Activated CD4-positive, alpha-beta T cell treated with anti-CD3 and anti-CD28 coated beads, Interleukin-2, amount 50 U/mL, for 16 hours (primary cell): ENCODE measurements at places on chromosomes 6 and 20.

DNA sequence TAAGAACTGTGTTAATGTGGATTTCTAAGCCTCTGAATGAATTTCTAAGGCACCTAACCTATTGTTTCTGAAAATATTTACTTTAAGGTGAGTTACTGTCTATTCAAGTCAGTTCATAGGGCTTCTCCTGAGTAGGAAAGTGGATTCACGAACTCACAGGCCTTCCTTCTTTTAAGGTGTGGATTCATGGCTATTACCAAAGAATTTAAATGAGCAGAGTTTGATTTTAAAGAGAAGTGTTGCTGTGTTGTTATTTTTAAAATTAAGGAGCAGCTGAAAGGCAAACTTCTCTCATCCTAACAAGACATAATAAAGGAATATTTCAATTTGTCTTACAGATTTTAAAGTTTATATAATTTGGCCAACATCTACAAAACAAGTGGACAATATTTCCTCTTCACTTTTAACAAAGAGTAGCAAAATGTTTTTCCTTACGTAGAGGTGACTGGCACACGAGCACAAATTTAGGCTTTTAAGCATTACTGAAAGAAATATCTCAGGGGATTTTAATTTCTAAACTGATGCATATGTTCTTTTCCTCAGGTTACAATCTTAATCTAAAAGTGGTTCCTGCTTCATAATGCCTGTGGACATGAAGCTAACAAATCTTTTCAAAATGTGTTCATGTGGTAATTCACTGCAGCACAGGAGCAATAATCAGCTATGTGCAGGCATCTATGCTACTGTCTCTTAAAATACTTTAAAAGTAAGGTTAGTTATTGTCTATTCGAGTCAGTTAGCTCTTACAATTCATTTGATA is 602 bp upstream of the TSPYL4 start:
- no peak for DNase-seq

GRCh38 chr6:165679326-165679725 is 16.3 kb upstream of the PDE10A start:
- no peak for DNase-seq

DNA sequence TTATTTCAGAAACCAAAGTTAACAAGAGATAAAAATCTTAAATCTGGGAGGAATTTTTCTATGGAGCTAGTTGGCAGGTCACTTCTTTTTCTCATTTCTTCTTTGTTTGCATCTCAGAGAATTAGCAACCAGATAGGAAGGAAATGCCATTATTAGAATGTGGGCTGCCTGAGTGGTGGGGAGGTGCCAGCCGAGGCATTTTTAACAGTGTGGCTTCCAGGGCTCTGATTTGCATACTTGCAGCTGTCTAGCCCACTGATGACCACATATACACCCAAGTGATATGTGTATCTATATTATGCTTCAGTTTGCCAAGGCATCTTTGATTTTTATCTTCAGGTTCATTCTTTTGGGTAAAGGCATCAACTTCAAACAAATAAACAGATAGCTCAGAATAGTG is 206.7 kb downstream of the CLIC5 start:
- DNase-seq: no peak

GRCh38 chr20:48635791-48636267 is 192.0 kb downstream of the PREX1 start:
- DNase-seq: peak; percentile 74

DNA sequence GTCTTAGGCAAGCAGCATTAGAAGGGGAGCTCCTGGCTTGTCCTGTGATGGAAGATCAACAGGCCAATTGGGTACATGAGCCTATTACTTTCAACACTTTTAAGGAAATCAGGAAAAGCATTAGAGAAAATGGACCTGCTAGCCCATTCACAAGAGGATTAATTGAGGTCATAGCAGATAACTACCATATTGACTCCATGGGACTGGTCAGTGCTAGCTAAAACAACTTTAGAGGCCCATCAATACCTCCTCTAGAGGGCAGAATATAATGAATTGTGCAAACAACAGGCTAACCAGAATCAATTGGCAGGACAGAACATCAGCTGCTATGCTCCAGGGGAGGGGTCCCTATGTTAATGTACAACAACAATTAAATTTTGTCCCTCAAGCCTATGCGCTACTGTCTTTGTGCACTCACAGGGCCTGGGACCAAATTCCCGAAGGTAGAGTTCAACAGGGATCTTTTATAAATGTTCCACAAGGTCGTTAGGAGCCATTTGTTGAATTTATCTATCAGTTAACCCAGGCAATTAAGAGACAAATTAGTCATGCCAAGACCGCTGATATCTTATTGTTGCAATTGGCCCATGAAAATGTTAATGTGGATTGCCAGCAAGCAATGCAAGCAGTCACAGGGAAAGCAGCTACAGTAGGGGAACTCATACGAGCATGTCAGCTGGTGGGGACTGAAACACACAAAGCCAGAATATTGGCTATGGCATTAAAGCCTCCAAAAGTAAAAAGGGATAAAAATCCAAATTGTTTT is 106.6 kb upstream of the BTN3A2 start:
- DNase-seq: peak; percentile 21

- DNase-seq: no peak
These were observed 73.0 kb upstream of the BTBD3 start for GRCh38 chr20:11844691-11845090.

DNA sequence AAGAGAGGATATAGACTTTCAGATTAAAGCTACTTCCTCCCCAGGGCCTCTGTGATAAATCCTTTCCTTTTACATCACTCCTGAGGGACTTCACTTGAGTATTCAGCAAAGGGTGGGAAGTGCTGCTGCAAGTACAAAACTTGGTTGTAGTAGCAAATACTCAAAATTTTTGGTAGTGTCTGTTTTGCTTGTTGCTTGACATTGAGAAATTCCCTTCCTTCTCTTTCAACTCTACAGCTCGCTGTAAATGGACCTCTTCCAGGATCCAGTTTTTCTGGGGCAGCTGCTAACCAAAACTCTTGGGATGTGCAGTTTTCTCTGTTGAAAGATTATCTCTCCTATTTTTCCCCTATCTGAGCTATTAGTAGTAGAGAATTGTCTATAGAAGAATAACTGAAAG is 472.0 kb downstream of the CD109 start:
- DNase-seq: no peak

- no peak for DNase-seq
These were observed 58.4 kb downstream of the ANKEF1 start for GRCh38 chr20:10093087-10093591.

DNA sequence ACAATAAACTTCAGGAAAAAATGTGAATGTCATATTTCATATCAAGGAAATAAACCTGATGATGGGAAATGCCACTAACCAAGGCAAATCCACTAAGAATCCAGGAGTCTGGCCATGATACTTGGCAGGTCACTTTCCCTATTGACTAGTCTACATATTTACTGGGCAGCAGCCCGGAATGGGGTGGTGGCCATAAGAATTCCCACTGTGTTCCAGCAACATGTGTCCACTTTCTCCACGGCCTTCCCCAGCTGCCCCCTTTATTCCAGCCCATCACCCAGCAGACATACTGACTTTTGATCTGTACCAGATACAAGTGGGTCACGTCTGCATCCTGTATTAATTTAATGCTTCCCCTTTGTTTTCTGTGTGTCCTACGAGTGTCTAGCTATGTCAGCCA is 234.5 kb upstream of the PRDM1 start:
- DNase-seq: no peak

DNA sequence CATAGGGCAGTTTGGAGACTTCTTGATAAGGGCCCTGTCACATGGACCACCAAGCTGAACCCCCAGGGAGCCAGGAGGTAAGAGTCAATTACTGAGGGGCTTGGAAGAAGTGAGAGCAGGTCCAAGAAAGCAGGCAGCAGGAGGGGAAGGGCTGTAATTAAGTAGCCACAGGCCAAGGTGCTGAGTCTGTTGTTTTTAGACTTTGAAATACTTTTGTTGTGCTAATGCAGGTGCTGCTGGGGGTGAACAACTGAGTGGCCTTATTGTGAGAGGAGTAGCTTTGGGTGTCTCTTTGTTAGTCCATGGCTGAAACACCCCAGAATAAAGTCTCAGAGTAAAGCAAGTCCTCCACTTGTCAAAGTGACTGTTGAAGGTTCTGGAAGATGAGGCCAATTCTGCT is 267.0 kb upstream of the SUPT3H start:
- DNase-seq: no peak

DNA sequence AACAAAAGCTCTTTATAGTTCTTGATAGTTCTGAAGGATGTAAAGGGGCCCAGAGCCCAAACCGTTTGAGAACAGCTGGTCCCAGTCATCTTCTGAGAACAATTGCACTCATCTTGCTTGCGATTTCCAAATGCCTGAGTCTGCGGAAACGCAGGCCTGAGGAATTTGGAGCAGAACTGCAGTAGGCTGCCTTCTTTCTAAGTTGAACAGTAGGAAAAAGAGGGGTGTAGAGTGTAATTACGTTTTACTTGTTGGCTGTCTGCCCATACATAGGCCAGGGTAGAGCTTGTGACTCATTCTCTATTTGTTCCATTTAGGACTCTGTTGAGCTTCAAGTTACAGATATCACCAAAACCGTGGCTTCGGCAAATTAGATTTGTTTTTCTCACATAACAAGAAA is 42.0 kb upstream of the KIF16B start:
- no peak for DNase-seq

DNA sequence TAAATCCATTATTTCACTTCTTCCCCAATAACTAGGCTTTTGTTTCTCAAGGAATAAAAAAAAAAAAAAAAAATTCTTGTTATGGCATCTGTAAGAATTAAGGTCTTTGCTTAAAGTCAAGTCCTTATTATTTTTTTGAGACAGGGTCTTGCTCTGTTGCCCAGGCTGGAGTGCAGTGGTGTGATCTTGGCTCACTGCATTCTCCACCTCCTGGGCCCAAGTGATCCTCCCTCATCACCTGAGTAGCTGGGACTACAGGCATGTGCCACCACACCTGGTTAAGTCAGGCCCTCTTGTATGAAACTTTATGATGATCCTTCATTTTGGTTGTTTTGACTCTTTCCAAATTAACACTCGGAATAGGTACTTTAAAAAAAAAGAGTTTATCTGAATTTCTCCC is 17.3 kb downstream of the DSTN start:
- no peak for DNase-seq

GRCh38 chr6:48229841-48230240 is 118.8 kb upstream of the PTCHD4 start:
- DNase-seq: no peak

DNA sequence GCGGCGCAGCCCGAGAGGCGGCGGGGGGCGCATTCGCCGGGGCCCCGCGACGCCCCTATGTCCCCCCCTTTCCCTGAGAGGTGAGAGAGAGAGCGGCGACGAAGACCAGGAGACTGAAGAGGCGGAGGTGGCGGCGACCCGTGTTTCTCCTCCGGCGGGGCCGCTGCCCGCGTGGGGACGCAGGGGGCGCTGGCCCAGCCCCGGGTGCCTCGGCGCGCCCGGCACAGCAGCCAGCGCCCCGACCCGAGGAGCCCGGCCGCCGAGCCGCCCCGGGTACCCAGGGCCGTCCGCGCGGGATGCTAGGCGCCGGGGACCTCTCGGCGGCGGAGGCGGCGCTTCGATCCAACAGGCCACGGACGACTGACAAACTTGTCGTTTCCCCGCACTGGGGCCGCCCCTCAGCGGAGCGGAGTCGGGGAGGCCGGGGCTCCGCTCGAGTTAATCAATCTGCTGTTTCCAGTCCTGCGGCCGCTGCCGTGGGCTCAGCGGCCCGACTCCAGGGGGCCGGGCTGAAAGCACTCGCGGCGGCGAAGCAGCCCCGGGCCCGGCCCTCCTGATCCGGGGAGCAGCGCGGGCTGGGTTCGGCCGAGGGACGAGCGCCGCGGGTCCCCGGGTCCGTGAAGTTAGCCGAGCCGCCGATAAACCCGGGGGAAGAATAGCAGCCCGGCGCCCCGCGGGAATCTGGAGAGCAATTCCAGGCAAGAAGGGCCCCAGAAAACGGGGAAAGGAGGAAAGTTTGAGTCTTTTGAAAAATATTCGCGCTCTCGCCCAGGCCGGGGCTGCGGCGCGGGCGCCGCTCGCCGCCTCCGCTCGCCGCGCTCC is 631 bp downstream of the MDGA1 start:
- peak; percentile 30 for DNase-seq

DNA sequence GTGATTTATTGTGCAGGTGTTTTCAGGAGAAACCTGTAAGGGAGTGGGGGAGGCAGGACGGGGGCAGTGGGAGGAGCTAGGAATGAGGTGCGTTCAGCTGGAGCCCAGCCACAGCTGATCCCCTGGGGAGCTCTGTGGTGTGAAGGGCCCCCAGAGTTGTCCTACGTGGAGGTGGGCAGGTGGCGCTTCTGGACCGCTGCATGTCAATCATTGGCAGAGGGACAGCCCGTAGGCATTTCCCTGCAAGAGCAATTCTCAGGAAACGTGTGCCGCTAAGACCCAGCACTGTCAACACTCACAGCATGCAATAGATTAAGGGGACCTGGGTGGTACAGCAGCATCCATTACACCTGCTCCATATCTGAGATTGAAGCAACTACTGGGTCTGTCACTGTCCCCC is 88.0 kb downstream of the PRND start:
- DNase-seq: no peak

DNA sequence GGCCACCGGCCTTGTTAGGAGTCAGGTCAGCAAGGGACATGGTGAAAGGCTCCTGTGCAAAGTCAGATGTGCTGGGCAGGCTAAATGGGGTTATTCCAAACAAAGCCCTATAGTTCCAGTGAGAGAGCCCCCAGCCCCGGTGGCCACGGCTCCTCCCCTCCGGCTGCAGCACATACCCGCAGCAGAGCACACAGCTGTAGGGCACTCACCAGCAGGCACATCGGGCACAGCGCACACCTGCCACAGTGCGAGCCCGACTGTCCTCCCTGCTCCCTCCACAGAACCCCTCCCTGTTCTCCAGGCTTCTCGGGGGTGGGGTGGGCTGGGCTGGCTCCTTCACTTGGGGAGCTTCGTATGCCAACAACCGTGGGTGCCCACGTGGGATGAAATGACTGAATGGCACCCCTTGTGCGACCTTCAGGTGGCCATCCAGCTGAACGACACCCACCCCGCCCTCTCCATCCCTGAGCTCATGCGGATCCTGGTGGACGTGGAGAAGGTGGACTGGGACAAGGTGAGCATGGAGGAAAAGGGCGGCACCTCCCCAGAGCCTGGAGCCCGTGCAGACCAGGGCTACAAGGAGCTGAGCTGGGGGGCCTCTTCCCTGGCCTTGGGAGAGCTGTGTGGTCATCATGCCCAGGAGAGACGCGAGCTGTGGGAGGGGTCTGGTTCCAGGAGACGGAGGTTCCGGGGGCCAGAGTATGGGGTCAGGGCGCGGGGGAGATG is 30.9 kb downstream of the PYGB start:
- no peak for DNase-seq

- DNase-seq: peak; percentile 25
These were observed 1.2 kb downstream of the PM20D2 start for GRCh38 chr6:89146718-89147700.

- no peak for DNase-seq
These were observed 591.4 kb downstream of the RNF144B start for GRCh38 chr6:18978337-18979128.
